Nephron progenitor cell (in vitro differentiated cells): ENCODE measurements at places on chromosomes 2 and 18.
A peak's percentile ranks its signal among the peaks of the same experiment; 100 is the strongest.

DNA sequence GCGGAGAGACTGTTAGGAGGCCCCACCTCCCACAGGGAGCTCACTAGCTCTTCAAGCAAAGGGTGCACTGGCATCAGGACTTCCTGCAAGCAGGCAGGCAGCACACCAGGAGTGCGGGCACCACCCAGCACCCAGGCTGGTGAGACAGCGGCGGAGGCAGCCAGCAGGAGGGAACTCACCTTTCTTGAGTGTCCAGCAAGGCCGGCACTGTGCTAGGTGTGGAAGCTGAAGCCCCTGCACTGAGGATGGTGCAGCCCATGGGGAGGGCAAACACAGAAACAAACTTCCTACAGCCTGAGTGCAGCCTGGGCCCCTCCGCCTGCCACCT lies 100.7 kb upstream of the ID2 start:
- H3K4me1 ChIP-seq, result peaks cover 94% of the 10 kb centered on the region
- no peaks in the 10 kb centered on the region for H3K36me3 ChIP-seq
- no peak for DNase-seq
- peaks cover 21% of the 10 kb centered on the region for H3K27me3 ChIP-seq
- no peak overlapping the region for H3K4me3 ChIP-seq

DNA sequence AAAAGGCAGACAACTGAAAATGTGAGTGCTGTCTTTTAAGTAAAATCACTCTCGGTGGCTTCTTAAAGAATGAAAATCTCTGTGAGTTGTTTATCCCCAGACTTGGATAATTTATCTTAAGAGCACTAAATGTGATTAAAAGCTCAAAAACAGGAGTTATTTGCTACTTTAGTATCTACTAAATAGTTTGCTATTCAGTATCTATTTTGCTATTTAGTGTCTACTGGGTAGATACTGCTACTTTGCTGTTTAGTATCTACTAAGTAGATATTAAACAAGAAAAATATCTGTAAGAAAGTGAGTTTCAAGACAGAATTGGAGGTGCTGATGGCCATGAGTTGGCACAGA lies 1.4 kb upstream of the KCNG3 start:
- no peak for DNase-seq
- peaks cover 52% of the 10 kb centered on the region for H3K27me3 ChIP-seq
- H3K27ac ChIP-seq, result no peak overlapping the region
- peak overlapping the region; percentile 86 for H3K4me3 ChIP-seq

GRCh38 chr2:143083636-143084035 lies 45.6 kb upstream of the ARHGAP15 start:
- H3K27ac ChIP-seq, result no peak overlapping the region
- no peak overlapping the region for H3K4me3 ChIP-seq
- H3K27me3 ChIP-seq, result no peaks in the 10 kb centered on the region
- no peak for DNase-seq
- H3K4me1 ChIP-seq, result no peaks in the 10 kb centered on the region
- H3K36me3 ChIP-seq, result no peaks in the 10 kb centered on the region

DNA sequence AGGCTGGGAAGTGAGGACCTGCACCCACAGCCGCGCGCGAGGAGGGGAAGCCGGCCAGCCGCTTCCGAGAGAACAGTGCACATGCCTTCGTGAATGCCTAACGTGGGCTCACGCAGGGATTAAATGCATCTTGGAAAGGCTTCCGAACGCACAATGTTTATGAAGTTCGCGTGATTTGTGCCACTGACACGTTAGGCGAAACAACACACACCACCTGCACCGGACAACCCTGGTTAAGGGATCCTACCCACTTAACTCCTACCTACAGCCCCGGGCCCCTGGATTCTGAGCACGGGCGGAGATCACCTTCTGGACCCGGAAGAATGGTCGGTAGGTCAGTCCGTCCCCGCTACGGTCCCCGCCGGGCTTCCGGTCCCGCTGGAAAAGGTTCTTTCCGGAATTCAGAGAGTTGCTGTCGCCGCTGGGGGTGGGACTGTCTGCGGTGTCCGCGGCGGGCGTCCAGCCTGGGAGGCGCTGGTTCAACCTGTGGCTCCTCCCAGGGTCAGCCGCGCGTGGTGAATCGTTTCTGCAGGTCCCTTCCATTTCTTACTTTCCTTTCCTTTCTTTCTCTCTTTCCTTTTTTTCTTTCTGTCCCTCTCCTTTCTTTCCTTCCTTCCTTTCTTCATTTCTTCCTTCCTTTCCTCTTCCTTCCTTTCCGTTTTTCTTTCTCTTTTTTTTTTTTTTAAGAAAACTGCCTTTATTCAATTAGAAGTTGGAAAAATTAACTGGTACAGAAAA lies at the start of gene MTIF2:
TSS of gene MTIF2 (minus strand) at position 325 of the 738 bp plus-strand sequence. CDS start 5,373 bp downstream, outside the sequence.
- DNase-seq, result peak; percentile 94
- H3K4me3 ChIP-seq, result peak within 1 kb of the TSS; percentile 95
- H3K36me3 ChIP-seq, result no peaks in the 10 kb centered on the region

- no peak for DNase-seq
- H3K4me3 ChIP-seq, result no peak overlapping the region
- H3K36me3 ChIP-seq, result peaks cover 33% of the 10 kb centered on the region
- peaks cover 67% of the 10 kb centered on the region for H3K4me1 ChIP-seq
- no peaks in the 10 kb centered on the region for H3K27me3 ChIP-seq
- peak overlapping the region; percentile 54 for H3K27ac ChIP-seq
Observed at GRCh38 chr2:234147335-234147861, 96.9 kb downstream of the SPP2 start.

GRCh38 chr2:209565896-209566582 lies 142.2 kb downstream of the MAP2 start:
- H3K4me3 ChIP-seq, result no peak overlapping the region
- H3K4me1 ChIP-seq, result peaks cover 4% of the 10 kb centered on the region
- H3K36me3 ChIP-seq, result no peaks in the 10 kb centered on the region
- no peak for DNase-seq

GRCh38 chr18:72208920-72209676 lies 335.0 kb downstream of the CBLN2 start:
- no peak for DNase-seq
- no peaks in the 10 kb centered on the region for H3K36me3 ChIP-seq
- H3K27me3 ChIP-seq, result peaks cover 2% of the 10 kb centered on the region
- H3K4me1 ChIP-seq, result no peaks in the 10 kb centered on the region
- H3K4me3 ChIP-seq, result no peak overlapping the region
- no peak overlapping the region for H3K27ac ChIP-seq
